ENCODE measurements at places on chromosomes 5 and 9.

DNA sequence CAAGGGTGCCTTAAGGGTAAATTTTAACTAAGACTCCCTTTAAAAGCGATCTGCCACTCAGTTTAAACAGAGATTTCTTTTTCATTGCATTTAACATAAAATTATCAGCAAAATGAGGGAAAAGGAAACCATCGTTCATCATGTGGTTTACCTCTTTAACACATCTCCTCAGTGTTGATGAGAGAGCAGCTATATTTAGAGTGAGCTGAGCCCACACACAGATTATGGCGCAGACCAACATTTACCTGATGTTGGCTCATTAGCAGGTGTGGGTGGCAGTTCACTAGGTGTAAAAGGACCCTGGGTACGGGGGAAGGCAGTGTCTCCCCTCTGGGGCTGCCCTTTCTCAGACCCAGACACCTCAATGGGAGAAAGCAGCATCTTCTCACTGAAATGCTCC is 149.8 kb downstream of the ENTREP1 start:
- DNase-seq = no peak

DNA sequence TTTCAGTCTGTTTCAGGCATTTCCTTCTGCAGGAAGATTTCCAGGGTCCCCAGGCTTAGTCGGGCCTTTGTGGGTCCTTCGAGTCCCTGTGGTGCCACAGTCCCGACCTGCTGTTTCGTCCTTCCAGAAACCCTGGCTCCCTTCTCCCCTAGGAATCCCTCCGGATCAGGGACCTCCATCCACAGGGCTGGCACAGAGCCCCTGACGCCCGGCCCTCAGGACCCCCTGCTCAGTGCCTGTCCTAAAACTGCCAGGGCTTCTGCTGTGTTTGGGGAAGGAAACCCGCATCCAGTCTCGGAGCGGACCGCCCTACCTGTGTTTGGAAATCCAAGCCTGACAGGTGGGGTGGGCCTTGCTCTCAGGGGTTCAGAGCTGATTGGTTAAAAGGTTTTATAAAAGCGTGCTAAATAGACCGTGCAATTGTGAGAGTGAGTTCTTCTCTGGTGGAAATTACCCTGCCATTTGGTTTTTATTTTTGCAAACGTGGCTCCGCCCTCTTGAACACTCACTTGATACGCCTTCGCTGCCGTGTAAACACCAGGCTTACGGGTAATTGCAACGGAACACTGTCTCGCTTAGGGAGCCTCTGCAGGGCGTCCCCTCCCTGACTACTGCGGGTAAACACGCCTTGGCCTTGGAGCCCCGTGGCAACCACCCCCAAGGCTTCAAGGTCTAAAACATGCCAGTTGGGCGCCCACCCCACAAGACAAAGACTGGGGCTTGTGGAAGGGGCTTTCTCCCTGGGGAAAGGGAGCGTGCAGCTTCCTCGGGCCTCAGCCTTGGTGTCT is 121.2 kb downstream of the PHF2 start:
- no peak for DNase-seq

GRCh38 chr5:114948363-114948762 is 221.3 kb downstream of the TRIM36 start:
- no peak for DNase-seq

- DNase-seq = no peak
Measured at GRCh38 chr9:9963841-9964240, 649.0 kb downstream of the PTPRD start.

DNA sequence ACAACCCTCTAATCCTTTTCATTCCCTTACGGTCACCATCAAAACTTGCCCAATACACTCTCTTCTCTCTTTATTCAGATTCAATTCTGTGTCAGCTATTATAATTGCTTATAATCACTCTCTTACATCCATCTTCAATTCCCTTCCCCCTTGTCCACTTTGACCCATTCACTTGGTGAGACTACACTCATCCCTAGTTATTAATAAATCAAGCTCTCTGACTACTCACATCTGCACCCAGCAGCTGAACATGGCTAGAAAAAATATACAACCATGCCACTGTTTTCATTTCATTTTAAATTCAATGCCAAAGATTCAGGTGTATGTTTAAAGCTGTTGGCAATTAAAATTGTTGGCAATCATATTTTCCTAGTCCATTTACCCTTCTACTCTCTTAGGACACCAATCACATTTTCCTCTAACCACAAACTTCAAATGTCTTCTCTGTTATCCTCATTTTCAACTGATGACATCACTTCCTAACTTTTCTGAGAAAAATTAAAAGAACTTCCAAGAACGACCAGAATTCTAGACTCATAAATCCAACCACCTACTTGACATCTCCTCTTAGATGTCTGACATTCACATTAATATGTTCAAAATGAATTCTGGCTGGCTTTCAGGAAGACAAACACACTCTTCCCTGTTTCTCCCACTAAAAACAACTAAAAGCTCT is 5.5 kb downstream of the C5orf15 start:
- no peak for DNase-seq

GRCh38 chr5:89883967-89884366 is 525.6 kb downstream of the CETN3 start:
- DNase-seq = no peak

DNA sequence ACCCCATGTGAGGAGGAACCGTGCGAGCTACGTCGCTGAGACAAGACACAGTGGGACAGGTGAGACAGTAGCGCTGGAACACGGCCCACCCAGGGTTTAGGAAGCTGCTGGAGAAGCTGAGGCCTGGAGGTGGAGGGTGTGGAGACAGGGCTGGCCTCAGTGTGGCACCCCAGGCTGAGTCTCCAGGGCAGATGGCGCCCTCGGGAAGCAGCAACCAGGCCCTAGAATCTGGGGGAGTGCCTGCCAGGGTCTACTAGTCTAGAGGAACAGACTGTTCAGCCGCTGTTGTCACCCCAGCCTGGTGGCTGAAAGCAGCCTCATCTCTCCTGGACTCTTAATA is 4.6 kb upstream of the TERT start:
- DNase-seq = no peak

GRCh38 chr5:121937762-121938161 is 24.0 kb upstream of the SRFBP1 start:
- no peak for DNase-seq

- no peak for DNase-seq
Measured at GRCh38 chr5:44891116-44891515, 82.4 kb downstream of the MRPS30 start.

- no peak for DNase-seq
Measured at GRCh38 chr5:89981878-89982773, 427.4 kb downstream of the CETN3 start.

GRCh38 chr5:76732405-76733048 is 16.6 kb downstream of the F2R start:
- no peak for DNase-seq

GRCh38 chr9:98383758-98384157 is 128.3 kb upstream of the TBC1D2 start:
- DNase-seq = no peak

GRCh38 chr9:84779883-84780282 is 110.4 kb downstream of the NTRK2 start:
- DNase-seq = no peak

DNA sequence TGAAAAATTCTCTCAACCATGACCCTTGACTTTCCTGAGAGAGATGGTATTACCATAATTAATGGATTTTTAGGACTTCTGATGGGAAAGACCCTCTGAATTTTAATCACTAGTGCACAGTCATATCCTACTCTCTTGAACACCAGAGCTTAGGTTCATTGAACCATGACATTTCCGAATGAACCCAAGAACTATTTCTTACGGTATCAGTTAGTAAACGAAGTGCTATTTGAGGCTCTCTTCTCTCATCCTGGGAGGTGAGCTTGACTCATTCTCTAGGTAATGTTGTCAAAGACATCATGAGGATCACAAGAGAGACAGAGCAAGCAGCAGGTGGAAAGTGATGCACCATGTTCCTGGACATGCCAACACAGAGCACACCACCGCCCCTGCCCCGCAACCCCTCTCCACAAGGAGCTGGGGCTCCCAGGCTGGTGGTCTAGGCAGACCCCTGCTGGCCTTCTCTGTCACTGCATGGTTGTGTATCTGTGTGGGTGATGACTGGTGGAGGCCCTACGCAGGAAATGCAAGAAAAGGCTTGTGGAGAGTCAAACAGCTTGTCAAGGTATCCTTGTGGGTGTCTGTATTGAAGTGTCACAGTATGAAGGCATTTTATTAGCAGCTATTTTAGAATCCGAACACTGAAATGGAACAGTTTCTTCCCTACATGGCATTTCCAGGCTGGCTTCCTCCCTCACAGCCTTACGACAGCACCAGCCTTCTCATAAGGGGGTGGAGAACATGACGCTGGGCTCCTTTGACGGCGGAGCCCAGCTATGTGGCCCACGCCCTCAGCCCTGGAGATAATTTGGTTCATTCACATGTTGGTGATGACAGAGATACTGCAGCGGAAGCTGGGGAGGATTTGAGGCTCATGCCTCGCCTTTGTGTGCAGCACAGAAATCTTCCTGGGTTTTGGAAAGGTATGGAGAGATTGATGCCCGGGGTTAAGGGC is 297.6 kb downstream of the NTRK2 start:
- no peak for DNase-seq

DNA sequence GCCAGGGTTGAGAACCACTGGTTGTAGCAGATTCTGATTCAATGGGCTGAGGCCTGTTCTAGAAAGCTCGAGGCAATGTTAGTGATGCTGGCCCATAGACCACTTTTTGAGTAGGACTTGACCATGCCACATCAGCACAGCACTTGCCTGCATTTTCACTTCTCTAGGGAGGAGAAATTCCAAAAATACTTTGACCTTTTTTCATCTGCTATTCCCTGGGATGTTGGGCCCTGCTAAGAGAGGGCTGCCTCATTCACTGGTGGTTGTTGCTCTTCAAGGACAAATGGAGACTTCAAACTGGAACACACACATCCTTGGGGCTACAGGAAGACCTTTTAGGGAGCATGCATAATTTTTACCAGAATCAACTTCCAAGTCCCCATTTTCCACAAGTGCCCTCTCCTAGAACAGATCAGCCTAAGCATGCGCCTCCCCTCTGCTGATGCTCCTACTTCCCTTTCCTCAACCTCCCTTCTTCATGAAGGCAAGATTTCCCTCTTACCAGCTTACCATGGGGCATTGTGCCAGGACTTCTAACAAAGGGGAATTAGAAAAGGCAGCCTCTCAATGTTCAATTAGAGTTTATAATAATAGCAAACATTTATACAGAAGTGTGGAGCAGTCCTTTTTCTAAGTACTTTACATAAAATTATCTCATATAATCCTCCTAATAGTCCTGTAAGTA is 12.7 kb upstream of the TGFBI start:
- no peak for DNase-seq

DNA sequence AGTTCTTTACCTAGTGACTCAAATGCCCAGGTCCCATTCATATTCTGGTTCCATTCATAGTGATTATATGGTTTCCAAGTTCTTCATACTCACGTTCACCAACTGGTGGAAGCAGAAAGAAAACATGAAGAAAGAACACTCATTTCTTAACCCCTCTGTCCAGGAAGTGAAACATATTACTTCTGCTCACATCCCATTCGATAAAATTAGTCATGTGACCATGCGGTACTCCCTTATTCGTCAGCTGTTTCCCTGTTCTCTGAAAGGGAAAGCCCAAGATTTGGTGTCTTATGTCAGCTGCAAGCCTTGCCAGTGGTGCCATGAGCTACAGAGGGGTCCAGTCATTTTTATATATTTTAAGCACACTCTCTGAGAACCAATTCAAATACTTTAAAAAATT is 387.0 kb upstream of the DMAC1 start:
- DNase-seq = no peak

DNA sequence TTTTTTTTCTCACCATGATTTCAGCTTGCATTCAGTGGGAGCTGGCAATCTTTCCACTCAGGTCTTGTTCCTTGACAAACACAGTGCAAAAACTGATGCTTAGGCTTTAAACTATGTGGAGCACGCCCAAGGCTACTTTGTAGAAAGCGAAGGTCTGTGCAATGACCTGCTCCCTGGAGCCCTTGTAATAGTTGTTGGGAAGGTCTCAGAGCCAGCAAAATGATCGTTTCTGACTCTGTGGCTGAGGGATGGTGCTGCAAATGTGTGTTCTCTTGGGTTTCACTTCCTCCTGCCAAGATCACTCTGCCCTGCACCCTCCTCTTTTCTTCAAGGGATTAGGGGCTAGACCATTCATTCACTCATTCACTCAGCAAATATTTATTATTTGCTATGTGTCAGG is 249.7 kb upstream of the MAP3K1 start:
- no peak for DNase-seq

- peak; percentile 23 for DNase-seq
Measured at GRCh38 chr5:111781200-111781599, 24.2 kb upstream of the NREP start.

DNA sequence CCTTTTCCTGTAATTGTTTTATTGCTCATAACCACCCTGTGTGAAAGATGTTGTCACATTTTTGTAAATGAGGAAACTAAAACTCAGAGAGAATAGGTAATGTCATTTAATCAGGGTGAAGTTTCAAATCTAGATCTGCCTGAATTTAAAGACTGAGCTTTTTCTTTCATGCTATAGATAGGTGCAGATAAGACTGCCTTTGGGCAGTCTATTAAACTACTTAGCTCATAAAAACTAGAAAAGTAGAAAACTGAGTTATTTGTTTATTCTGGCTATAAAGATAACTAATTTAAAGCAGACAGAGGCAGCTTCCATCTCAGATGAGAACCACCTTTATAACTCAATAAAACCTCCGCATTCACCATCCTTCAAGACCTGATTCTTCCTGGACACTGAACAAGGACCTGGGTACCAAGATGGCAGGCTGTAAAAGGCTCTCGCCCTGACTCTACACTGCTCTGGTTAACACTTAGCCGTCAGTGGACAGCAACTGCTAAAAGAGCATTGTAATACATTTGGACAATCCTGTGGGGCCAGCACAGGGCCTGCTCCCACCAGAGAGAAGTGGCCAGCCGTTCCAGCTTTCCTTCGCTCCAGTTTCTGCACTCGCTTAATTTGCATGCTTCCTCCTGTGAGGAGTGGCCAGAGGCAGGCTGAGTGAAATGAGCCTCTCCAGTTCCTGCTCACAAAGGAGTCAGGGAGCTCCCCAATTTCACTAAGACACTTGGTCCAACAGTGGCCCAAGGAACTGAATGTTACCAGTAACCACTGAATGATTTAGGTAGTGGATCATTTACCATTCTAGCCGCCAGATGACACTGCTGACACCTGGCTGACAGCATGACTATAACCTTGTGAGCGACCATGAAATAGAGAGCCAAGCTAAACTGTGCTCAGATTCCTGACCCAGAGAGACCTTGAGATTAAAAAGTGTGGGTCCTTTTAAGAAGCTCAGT is 566.4 kb downstream of the EFNA5 start:
- no peak for DNase-seq

GRCh38 chr5:157611571-157612476 is 36.2 kb upstream of the ADAM19 start:
- no peak for DNase-seq

DNA sequence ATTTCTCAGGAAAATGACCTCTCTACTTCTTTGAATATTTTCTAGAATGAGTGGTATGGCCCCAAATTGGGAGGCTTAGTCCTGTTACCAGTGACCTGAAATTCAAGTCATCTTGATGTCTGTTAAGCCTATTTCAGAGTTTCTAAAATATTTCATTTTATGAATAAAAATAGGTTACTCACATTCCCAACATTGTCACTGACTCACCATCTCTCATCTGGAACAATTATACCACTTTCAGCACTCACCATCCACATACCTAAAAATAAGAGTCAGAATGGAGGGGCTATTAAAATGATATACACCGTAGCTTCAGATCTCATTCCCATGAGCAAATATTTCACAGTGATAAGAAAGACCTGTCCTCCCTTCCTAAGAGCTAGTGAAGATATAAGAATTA is 71.8 kb downstream of the KIAA1958 start:
- DNase-seq = no peak
